ENCODE measurements at places on chromosomes 5 and 9.

DNA sequence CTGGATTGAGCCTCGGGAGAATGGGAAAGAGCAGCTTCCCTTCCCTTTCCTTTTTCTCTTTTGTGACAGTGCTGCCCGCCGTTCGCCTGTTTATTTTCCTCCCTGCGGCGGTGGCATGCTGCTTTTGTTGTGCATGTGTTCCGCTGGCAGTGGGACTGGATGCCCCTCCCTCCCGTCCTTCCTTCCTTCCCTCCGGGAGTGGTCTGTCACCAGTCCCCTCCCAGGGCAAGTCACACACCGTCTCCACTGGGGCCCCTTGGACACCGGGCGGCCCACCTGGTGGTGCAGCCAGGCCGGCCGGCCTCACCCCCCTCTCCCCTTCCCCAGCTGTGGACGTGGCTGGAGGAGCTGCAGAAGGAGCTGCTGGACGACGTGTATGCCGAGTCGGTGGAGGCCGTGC is 214.7 kb downstream of the TRIO start:
- DNase-seq: no peak

DNA sequence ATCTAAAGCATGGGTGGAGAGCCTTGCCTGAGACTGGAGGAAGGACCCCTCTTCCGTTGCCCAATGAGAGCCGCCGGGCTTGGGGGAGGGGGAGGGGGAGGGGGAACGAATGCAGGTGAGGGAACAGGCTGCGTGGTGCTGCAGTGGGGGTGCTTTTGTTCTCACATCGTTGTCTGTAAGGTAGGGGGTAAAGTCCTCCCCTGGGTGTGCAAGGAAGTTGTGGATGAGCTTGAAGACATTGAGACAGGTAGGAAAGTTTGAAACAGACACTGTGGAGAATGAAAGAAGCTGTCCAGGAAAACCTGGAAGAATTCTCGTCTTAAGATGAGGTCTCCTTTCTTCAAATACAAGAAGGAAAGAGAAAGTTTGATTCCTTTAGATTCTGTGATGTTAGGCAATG is 94.1 kb upstream of the LIFR start:
- no peak for DNase-seq

GRCh38 chr5:146006470-146007190 is 70.3 kb downstream of the SH3RF2 start:
- DNase-seq: no peak

DNA sequence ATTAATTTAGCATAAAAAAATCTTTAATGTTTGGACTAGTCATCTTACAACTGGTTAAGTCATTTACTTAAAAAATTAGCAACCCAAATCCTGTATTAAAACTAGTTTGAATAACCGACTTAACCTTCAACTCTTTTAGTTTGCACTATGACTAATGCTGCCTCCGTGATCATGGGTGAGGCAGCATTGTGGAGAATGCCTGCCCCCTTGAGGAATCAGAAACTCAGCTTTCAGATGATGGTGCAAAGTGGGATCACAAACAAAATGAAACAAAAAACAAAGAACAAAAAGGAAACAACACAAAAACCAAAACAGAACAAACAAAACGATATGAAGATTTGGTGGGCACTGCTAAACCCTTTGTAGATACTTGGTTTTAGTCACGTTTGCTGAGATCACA is 127.0 kb upstream of the PALM2AKAP2 start:
- DNase-seq: no peak

DNA sequence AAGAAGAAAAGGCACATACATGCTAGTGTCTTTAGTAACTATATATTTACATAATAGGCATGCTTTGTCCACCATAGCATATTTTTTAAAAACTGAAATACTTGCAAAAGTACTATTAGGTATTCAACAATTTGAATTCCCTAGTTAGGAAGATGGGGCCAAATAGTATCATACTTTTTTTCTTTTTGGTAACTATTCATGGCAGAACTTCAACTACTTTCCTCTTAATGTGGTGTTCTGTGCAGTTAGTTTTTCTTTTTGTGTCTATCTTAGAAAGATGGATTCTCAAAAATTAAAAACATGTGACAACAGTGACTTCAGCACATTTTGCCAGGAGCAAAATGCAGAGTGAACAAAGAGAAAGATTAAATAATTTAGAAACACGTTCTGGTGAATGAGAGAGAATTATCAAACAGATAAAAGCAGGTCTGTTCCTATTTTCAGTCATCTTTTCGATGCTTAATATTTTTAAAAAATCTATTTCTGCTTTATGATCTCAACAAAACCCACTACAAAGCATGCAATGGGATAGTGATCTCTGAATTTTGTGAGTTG is 341.1 kb downstream of the ARL15 start:
- DNase-seq: no peak

DNA sequence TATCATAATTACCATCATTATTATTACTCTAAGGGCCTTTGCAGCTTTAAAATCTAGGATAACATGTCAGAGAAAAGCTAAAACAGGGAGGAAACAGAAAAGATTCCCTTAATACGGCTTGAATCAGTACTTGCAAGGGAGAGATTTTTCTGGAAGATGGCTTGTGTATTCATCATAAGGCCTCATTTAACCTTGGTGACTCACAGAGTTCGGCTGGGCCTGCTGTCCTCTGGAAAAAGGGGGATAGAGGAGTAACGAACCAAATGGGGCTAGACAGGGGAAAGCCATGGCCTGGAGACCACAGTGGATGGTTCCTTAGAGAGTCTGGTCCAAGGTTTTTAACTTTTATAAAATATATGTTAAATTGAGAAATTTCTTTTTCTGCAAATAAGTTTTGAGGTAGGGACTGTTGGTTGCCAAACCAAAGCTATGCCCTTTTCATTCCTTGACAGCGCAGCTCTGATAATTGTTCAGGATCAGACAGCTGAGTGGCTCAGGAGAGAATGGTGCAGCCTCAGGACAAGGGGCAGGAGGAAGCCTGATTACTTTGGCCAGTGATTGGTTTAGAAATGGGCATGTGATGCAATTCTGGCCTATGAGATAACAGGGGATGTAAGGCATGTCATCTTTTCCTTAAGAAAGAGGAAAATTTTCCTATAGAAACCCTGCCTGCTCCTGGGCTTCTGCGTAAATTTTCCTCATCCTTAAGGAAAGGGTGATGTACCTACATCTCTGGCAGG is 25.6 kb upstream of the GSN start:
- no peak for DNase-seq

GRCh38 chr9:70083429-70083828 is 39.8 kb downstream of the MAMDC2 start:
- DNase-seq: no peak
